ENCODE measurements at places on chromosomes 2 and 18.

DNA sequence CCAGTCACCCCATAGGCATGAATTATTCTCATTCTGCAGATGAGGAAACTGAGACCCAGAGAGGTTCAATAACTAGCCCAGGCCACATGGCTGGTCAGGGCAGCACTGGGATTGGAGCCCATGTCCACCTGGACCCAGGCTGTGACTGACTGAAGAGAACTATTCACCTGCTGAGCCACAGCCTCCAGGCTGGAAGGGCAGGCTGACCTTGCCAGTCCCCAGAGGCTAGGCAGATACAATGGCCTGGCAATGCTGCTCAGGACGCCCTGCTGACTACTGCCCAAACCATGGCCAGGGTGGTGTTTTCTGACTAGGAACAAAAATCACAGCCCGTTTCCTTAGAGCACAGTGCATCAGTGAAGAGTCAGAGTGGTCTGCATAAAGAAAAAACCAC lies 36.8 kb downstream of the HS6ST1 start:
- DNase-seq, result no peak

GRCh38 chr2:215716956-215717355 lies 281.1 kb upstream of the FN1 start:
- DNase-seq, result no peak

DNA sequence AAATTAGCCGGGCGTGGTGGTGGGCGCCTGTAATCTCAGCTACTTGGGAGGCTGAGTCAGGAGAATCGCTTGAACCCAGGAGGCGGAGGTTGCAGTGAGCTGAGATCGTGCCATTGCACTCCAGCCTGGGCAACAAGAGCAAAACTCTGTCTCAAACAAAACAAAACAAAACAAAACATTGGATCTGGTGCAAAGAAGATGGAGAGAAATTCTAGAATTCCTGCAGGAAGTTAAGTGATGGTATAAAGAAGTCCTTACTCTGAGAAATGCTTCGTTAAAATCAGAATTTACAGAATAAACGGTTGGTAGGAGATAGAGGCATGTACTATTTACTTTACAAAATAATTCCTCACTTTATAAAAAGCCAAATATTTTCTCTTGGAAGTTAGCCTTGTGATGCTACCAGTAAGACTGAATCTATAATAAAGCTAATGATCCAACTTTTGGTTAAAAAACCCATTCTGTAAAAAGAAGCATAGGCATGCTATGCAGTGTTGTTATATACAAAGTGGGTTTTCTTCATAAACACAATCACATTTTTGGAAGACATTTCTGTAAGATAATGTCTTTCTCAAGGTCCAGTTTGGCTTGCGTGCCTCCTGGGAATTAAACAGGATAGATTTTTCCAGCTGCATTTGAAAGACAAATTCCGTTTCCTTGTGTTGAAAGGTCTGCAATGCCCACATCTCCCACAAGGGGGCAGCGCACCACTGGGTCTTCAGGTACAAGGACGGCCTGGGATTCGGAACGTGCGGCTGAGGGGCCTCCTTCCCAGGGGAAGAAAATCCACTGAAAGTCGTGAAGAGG lies 35.6 kb upstream of the PNO1 start:
- peak; percentile 78 for DNase-seq

GRCh38 chr2:230496891-230497290 lies 80.9 kb downstream of the SP100 start:
- DNase-seq, result no peak

DNA sequence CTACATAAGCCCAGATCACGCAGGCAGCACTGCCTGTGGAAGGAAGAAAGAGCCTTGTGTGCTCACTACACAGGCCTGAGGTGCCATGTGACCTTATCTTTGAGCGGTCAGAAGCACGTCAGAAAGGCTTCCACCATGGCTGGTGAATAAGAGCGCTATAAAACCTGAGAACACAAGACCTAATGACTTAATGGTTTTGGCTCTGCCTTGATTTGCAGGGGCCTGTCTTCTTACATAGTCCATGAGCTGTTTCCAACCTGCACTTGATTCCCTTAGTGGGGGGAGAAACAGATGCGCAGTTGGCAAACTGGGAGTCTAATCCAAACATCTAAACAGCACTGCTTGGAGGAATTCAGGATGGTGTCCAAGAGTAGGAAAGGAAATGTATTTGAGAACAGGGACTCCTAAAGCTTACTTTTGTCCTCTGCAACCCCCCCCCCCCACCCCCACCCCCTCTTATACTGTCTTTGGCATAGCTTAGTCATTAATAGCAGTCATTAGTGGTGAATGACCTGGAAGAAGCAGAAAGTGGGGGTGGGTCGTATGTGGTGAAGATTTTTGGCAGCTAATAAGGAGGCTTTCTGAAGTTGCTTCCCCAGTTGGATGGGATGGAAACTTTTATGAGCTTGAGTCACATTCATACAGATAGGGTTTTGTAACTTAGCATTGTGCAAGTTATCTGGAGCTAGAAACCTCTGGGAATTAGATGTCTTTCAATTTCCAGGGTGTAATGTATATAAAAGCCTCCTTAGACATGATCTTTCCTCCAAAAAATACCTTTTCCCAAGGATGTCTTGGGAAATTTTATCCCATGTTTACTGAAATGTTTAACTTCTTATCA lies 454.1 kb downstream of the MEIS1 start:
- DNase-seq, result peak; percentile 99

DNA sequence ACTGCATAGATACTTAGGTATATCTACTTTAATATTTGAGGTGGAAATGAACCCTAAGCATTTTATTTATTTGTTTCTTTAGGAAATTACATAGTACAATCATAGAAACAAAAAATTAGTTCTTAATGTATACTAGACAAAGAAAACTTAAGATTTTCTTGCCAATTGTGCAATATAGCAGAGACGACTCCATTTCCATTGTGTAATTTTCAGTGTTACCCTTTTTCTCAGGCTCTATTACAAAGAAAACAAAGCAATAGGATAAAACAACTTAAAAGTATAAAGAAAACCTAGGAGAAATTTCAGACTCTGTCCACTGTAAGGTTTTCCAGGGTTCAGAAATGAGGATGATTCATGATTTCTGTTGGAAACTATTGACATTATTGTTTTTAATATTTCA lies 89.0 kb upstream of the SERTAD2 start:
- no peak for DNase-seq

GRCh38 chr18:60092073-60092472 lies 192.3 kb downstream of the PMAIP1 start:
- DNase-seq, result no peak

GRCh38 chr2:182816866-182817265 lies 49.6 kb downstream of the FRZB start:
- peak; percentile 55 for DNase-seq

GRCh38 chr2:222423632-222424275 lies 589 bp upstream of the SGPP2 start:
- no peak for DNase-seq

GRCh38 chr2:233011268-233011650 lies 1.8 kb downstream of the NGEF start:
- DNase-seq, result no peak

DNA sequence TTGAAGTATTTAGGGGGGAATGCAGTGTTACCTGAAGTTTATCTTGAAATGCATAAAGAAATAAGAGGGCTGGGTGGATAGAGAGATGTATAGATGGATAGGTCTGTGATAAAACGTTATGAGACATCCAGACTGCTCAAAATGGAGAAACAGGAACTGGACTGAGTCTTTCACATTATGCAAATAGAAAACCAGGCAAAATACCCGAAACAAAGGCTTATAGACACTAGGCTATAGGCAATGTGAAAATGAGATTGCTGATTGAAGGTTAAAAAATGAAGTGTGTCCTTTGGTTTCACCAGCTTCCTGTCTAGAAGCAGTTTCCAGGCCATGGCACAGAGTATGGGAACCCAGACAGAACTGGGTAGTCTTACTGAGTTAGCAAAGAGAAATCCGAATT lies 24.9 kb upstream of the SLC3A1 start:
- no peak for DNase-seq

GRCh38 chr2:71716697-71717624 lies 263.6 kb downstream of the DYSF start:
- peak; percentile 62 for DNase-seq

DNA sequence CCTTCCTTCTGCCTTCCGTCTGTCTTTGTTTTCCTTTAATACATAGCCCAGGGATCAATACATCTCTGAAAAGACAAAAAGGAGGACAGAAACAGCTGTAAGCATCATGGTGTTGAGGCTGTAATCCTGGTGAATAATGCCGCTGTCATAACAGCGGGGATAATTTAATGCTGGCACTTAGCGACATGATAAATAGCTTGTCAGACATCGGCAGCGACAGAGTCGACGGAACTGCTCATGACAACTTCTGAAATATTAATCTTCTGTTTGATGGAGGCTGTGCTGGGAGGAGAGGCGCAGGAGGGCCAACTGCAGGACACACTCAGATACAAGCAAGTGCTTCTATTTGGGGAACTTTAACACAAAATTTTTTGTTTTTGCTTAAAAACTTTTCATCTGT lies 602.2 kb downstream of the GALR1 start:
- no peak for DNase-seq

DNA sequence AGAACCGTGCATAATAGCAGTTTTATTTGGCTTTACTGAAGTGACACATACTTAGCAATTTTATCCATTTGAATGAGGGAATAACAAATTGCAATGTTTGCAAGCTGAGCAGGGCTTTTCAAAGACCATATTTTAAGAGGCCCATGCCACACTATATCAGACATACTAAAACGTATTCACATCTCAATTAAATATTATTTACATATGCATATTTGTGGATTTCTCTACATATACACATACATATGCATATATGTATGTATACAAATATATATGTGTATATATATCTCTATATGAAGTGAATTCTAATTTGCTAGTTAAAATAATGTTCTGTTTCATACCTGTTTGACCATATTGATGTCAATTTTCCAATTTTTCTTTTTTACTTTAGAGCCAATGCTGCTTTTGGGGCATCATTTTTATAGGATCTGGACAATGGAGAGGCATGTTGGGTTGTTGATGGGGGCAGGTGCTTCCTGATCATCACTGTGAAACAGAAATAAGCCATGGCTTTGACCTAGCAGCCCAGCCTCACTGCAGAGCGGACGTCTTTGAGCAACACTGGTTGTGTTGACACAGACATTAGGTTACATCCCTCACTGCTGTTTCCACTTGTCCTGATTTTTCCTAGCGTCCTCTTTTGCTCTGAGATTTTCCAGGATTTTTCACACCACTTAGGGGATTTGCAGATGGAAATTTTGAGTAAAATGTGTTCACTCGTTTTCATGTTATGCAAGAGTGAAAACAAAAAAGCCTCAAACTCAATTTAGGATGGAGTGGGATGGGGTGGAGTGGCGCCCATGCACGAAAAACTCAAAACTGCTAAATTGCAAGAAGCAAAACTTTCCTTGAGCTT lies 56.9 kb downstream of the RDH14 start:
- no peak for DNase-seq

GRCh38 chr2:10003206-10004125 lies 39.9 kb upstream of the KLF11 start:
- DNase-seq, result no peak

DNA sequence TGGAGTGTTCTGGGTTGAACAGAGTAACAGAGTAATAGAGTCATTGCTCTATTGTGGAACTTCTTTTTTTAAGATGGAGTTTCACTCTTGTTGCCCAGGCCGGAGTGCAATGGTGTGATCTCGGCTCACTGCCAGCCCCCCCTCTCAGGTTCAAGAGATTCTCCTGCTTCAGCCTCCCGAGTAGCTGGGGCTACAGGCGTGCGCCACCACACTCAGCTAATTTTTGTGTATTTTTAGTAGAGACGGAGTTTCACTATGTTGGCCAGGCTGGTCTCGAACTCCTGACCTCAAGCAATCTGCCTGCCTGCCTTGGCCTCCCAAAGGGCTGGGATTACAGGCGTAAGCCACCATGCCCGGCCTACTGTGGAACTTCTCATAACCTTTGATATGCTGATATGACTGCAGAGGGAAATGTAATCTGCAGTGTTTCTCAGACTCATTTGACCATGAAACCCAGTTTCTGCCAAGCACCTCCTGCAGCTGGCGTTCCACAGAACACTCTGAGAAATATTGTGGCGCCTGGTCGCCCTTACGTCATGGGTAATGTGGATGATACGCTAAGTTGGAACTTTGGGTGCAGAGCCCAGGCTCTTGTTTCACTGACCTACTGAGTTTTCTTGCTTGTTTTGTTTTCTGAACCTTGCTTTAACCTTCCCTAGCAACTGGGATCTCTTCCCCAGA lies 213.8 kb downstream of the BCL2 start:
- no peak for DNase-seq

DNA sequence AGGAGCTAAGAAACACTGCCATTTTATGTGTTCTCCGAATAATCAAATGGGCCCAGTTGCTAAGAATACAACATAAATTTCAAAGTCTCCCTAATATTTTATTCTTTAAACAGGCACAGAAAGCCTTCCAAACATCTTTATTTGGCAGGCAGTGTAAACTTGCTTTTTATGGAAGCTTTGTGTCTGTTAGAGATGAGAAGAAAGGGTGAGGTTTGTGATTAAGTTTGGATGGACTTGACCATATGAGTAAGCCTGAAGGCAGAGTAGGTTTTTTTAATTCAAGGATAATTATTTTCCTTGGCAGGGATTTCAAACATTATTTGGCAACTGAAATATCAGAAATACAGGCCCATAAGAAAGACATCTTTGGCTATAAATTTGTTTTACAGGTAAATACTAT lies 62.9 kb downstream of the COX7A2L start:
- DNase-seq, result no peak

DNA sequence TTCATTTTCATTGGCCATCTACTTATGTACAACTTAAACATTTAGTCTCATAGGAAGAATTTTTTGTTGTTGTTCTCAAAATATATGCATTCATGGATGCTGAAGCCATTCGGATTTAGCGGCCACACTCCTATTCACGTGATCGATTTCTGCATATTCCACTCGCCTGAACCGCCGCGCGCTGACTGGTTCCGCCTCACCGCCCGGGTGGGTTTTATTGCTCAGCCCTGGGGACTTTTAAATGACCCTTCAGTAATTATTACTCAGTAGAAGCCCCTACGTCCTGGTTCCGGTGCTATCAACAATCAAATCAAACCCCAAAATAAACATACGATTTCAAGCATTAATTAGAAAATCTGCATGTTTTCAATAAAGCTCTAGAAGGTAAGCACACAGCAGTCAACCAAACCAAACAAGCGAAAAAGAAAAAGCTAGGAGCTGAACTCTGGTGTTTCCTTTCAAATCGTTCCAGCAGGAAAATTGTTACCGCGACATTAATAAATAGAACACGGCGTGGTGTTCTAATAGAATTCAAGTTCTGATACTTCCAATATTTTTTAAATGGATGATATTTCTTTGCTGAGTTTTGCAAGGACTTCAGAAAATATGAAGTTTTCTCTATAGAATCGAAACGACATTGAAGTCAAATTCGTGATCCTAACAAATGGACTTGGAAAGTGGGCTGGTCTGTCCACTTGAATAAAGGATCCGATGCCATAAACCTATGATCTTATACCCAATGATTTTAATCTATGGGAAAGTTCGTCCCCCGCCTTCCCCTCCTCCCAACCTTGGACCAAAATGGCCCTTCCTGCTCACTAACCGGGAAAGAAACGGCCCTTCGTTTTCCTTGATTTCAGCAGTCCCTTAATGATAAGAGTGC lies 9.3 kb downstream of the PAX3 start:
- no peak for DNase-seq
